ENCODE measurements at places on chromosomes 2 and 18.
A peak's percentile ranks its signal among the peaks of the same experiment; 100 is the strongest.

GRCh38 chr2:220276741-220277444 lies 649.5 kb downstream of the SLC4A3 start:
- peak; percentile 44 for ATAC-seq

- ATAC-seq = no peak
These were observed 176.7 kb downstream of the IKZF2 start for GRCh38 chr2:212974692-212975091.

- peak; percentile 57 for ATAC-seq
These were observed 565.7 kb downstream of the SLC4A3 start for GRCh38 chr2:220192994-220193753.

- peak; percentile 47 for ATAC-seq
These were observed 214.4 kb upstream of the DSEL start for GRCh38 chr18:67730886-67731285.

GRCh38 chr2:26462100-26462499 lies 15.8 kb downstream of the OTOF start:
- peak; percentile 15 for ATAC-seq

DNA sequence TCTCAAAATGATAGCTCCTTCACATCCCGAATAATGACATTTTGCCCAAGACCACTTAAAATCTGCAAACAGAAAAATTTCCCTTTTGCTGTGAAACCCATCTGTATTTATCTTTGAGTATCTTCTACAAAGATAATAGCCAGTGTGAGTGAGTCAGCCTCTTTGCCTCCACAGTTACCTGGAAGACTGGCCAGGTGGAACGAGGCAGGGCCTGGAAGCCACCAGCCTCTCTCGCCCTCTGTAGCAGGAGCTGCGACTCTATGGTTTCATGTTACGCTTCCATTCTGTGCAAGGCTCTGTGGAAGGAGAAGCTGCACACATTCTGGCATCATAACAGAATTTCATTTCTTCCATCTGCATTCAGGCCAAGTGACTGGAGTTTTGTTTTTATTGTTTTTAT lies 9.5 kb downstream of the ELP2 start:
- no peak for ATAC-seq

DNA sequence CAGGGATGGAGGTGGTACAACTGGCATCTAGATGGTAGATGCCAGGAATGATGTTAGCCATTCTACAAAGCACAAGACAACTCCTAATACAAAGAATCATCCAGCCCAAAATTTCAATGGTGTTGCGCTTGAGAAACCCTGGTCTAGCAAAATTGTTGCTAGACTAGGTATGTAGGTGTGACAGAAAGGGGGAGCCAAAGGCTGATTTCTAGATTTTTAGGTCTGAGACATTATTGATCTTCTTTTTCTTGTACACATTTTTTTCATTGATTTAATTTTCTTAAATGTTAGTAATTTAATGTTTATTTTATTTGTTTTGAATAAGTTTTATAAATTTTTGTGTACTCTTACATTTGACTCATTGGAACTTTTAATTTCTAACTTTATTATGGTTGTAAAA lies 216.4 kb downstream of the FSIP2 start:
- ATAC-seq = no peak

DNA sequence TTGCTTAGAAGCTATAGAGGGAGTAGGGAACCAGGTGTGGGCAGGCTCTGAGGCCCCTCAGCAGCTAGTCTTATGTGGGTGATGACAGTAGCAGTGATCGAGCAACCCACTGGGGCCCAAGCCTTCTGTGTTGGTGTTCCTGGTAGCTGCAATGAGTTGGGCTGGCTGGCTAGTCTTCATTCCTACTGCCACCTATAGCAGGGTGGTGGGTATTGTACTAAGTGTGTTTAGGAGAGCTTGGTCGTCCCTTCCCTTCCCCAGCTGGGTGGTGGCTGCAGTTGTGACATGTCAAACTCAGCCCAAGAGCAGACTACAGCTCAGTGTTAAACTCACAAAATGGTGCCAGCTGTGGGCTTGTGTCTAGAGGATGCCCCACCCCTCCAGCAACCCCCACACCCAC lies 486.1 kb upstream of the UBE2E3 start:
- ATAC-seq = no peak

DNA sequence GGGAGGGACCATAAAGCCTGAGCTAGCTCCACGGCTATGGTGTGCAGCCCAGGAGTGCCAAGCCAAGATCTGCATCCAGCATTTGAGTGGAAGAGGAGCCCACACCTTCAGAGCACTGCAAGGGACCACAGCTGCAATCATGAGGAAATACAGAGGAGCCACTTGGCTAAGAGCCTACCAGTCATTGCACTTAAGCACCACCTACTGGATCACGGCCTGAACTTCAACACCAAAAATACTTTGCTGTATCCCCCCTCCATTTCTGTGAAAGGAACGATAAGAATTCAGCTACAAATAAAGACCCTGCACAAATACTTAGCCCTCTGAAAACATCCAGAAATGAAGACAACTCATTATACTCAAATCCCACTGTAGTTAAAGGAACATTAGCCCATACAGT lies 545.3 kb downstream of the TSN start:
- ATAC-seq = no peak

GRCh38 chr2:105842555-105842954 lies 97.8 kb downstream of the NCK2 start:
- no peak for ATAC-seq

- ATAC-seq = no peak
These were observed 150.9 kb downstream of the SP3 start for GRCh38 chr2:173814306-173814705.

GRCh38 chr2:79982445-79982844 lies 322.1 kb downstream of the LRRTM1 start:
- ATAC-seq = no peak

GRCh38 chr2:141393214-141393545 lies 737.6 kb downstream of the LRP1B start:
- ATAC-seq = peak; percentile 82

DNA sequence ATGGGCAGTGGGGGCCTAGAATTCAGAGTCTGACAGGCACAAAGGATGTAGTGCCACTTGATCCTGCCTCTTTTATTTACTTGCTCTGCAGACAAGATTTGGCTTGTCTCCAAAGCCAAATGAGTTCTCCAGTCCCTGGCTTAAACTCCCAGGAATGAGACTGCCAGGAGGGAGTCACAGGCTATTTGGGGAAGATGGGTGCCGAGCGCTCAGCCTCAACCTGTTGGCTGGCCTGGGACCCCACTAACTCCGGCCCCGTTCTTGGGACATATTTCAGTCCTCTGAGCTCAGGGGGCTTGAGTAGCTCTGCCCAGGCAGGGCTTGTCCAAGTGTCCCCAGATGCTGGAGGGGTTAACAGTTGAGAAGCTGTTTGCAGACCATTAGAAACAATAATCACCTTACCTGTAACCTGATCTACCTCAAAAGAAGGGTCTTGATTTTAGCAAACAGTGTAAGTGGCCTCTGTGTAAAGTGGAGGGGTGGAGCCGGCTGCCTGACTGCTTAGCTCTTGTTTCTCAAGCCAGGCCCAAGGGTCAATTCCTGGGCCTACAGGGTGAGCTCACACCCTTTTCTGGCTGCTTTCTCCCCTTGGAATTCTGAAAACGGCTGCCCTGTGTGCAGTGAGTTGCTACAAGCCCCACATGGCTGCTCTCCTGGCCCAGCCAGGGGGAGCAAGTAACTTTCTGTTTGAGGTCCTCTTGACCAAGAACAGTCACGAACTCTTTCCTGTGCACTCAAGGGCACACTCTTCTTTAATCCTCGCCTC lies 27.1 kb upstream of the FZD5 start:
- ATAC-seq = peak; percentile 41

DNA sequence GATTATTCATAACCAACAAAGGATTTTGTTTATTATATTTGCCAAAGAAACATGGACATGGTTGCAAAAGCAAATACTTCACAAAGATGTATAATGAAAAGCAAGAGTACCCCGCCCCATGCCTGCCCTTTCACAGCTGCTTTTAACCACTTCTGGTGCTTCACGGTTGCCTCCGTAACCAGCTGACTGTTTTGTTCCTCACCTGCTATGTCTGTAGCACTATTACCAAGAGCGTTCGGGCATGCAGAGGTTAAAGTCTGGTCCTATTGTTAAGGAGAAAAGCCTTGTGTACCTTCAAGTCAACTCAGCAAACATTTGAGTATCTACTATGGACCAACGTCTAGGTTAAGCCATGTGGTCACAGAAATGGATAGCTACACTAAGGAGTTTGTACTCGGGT lies 115.2 kb upstream of the FOSL2 start:
- ATAC-seq = no peak

GRCh38 chr2:113391073-113391472 lies 46.4 kb upstream of the ZNG1B start:
- no peak for ATAC-seq

DNA sequence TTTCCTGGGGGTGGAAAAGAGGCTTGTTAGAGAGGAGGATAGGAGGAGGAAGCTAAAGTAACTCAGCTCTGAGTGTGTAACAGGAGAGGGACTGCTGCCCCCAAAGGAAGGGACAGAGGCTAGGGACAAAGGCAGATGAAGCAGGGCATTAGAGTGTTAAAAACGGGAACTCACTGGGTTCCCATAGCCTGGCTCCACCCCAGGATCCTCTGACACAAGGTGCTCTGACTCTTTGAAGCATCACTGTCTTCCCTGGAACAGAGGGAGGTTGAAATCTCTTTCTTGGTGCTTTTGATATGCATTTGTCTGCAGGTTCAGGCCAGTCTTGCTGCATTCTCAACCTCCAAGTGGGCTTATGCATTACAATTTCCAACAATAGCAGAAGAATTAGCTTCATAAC lies 22.9 kb downstream of the IL36A start:
- ATAC-seq = no peak

DNA sequence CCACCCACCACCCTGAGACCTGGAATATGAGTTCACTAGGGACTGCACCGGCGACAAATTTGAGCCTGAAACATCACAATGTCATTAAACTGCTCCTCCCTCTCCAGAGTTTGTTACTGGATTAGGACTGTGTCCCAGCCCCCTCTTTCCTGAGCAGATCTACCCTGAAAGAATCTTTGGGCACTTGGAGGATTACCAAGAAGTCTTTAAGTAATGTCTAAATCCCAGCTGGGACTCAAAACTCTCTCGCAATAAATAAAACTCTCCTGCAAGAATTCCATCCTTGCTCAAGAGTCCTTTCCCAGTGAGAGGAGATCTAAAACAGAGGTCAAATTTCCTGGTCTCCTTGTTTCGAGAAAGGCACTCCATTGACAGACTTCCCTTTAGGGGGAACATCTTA lies 20.9 kb downstream of the GKN2 start:
- ATAC-seq = no peak

DNA sequence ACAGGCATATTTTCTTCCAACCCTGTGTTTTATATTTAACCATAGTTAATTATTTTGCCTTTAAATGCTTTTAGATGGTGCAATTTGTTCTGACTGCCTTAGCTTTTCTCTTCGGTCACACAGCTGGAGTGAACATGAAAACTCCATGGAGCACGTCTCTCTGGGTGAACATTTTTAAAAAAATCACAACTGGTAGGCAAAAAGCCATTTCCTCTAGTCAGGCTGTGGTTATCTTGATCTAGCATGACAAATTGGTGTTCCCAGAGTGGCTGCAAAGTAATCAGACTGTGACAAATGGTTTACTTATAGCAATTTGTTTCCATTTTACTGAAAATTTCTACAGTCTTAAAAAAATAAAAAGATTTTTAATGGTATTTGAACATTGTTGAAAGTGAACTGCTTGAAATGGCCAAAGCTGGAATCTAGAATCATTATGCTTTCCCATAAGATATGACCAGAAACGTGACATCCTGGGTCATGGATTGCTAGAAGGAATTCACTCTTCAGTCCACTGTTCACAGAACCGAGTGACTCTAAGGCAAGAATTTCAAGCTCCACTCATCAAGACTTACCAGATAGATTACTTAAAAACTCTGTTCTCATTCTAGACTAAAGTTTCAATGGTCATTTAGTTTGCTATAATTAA lies 703.6 kb downstream of the CPS1 start:
- ATAC-seq = no peak

DNA sequence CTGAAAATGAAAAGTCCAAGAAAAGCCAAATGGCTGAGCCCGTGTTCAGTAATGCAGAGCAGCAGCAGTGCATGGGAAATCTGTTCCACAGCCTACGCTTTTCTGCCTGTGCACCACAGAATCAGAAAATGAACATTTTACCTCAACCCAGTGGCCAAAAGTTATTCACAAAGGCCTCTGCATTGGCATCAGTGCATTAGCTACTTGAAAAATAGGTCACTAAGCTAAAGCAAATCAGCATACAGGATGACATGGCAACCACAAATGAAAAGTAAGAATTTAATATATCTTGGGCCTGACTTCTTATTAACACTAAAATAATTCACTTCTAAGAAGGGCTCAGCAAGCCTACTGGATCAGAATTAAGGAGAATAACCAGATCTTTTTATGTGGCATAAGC lies 1145.3 kb upstream of the CHAC2 start:
- no peak for ATAC-seq

DNA sequence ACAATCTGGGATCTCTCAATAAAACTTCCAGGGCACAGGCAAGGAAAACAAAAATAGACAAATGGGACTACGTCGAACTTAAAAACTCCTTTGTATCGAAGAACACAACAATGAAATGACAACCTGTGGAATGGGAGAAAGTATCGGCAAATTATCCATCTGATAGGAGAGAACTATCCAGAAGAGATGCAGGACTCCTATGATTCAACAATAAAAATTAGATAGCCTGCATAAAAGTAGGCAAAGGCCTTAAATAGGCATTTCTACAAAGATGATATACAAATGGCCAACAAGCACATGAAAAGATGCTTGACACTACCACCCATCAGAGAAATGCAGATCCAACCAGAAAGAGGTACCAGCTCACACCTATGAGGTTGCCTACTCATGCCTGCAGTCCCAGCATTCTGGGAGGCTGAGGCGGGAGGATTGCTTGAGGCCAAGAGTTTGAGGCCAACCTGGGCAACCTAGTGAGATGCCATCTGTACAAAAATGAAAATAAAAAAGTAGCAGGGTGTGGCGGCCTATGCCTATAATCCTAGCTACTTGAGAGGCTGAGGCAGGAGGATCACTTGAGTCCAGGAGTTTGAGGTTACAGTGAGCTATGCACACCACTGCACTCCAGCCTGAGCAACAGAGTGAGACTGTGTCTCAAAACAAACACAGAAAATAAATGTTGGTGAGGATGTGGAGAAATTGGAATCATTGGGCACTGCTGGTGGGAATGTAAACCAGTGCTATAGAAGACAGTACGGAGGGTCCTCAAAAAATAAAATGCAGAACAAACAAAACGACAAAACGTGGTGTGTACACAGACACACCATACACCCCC lies 21.6 kb downstream of the TWIST2 start:
- ATAC-seq = no peak

GRCh38 chr2:190973726-190974628 lies 40.0 kb downstream of the STAT1 start:
- ATAC-seq = no peak

Data from SK-N-SH treated with all-trans-retinoic acid at 6 μM for 48 hours (cell line).